Amygdala (tissue), 56 donors: ENCODE measurements at places on chromosomes 1 and 21.

DNA sequence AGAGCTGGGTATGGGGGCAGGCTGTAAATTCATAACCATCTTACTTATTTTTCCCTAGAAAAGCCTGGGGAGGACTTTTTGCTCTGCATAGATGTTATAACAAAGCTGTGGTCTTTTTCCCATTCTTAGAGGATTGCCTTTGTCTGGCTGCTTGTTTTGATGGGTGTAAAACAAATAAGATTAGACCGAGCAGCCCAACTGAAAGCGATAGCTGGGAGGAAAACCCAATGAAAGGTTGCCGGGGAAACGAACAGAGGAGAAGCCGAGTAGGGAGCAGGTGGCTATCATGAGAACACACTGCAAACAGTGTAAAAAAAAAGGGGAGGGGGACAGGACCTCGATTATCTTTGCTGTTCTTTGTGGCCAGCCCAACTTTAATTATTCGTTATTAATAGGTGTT is 1.9 kb downstream of the ELAVL4 start:
- DNase-seq, result no peak

DNA sequence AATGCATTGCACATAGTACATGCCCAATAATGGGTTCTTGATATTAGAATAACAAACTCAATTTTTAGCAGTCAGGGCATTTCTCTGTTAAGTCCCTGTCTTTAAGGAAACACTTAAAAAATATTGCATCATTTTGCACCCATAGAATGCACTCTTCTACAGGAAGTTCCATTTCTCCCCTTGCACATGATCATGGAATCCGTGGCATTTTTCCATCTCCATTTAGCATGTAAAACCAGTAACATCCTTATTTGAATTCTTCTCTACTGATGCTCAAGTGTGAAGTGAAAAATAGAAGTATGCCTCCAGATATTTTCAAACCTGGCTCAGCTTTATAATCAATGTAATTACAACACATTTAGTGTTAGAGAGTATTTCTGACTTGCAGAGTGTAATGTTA is 192.8 kb downstream of the RWDD3 start:
- DNase-seq, result no peak

GRCh38 chr1:231139125-231139649 is 22.7 kb upstream of the TRIM67 start:
- no peak for DNase-seq

DNA sequence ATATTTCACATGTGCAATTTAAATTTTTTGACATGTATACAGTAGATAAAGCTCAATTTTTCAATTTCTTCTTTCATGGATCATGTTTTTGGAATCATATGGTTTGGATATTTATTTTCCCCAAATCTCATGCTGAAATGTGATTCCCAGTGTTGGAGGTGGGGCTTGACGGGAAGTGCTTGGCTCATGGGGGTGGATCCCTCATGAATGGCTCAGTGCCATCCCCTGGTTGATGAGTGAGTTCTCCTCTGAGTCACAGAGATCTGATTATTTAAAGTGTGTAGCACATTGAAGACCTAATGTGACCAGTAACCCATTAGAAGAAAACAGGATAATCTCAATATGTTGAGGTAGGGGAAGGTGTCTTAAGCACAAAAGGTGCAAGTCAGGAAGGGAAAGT is 9.1 kb upstream of the IFI16 start:
- DNase-seq, result no peak

DNA sequence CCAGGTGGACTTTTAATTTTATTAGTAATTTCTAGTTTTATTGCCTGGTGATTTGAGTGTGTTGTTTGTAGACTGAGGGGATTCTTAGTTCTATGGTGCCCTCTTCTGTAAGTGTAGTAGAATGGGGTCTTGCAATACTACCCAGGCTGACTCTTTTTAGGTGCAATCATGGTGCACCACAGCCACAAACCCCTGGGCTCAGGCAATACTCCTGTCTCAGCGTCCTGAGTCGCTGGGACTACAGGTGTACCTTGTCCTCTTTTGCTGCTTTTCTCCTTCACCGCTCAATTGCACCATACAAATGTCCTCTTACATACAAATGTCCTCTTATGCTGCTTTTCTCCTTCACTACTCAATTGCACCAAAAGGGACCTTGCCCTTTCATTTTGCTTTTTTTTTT is 43.1 kb downstream of the SCP2 start:
- no peak for DNase-seq

GRCh38 chr1:16101623-16102022 is 28.2 kb upstream of the FAM131C start:
- DNase-seq, result no peak

GRCh38 chr1:214621236-214621635 is 18.2 kb downstream of the CENPF start:
- no peak for DNase-seq

- DNase-seq, result no peak
Observed at GRCh38 chr21:15343066-15343465, 278.3 kb upstream of the NRIP1 start.

DNA sequence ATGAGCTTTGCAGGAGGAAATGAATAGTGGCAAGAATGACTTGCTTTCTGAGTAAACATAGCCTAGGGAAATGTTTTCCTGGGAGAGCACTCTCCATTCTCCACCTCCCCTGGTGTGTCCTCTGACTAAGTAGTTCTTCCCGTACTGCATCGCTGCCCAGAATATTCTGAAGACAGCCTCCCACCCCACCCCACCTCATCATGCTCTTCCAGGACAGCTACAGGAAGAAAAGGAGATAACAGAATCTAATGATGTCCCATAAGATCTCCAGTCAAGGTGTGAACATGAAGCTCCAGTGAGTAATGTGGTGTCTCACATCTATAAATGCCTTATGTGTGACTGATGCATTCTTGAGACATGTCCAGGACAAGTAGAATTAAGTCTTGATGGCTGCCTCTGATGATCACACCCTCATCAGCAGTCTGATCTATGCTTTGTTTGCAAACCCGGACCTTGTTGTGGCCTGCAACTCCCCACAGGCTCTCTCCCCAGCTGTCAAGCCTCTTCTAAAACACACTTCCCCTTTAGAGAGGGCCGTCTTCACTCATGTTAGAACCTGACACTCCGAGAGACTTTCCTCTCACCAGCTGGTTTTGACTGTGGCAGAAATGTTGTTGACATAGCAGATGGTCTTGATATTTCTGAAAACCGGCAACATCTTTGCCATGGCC is 183.0 kb downstream of the CYYR1 start:
- no peak for DNase-seq

- DNase-seq, result no peak
Observed at GRCh38 chr1:180020017-180020416, 65.4 kb downstream of the CEP350 start.

DNA sequence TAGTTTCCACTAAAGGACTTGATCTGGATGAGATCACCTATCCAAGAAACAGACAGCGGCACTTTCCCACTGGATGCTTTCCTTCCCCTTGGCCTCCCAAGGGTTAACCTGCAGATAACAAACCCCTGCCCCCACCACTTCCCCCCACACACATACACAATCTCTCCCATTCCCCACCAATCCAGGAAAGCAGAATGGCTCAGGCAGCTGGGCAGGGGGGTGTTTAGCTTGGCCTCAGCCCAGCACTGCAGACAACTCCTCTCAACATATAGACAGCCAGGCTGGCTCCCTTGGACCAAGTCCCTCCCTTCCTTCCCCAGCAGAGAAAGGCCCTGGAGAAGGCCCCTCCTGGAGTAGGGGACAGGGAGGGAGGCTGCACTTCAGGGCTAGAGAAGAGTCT is 24.6 kb downstream of the PLEKHA6 start:
- no peak for DNase-seq

GRCh38 chr1:119227456-119227855 is 87.0 kb upstream of the WARS2 start:
- DNase-seq, result no peak

GRCh38 chr1:1419813-1420653 is 1.0 kb downstream of the ANKRD65 start:
- no peak for DNase-seq

DNA sequence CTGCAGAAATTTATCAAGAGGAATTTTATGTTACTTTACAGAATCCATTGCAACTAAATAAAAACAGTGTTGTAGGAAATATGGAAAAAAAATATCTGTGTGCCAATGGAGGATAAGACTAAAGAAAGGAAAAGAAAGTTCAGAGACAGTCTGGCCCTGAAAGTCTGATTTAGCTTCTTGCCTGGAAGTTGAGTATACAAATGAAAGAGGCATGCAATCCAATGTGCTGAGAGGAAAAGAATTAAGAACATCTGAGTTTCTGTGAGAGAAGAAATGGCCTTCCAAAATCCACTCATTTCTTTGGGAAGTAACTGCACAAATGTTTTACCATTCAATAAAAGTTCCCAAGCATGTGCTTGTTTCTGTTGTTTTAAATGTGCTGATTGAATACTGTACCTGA is 65.1 kb downstream of the LHX9 start:
- no peak for DNase-seq
